ENCODE measurements at places on chromosomes 2 and 18.

DNA sequence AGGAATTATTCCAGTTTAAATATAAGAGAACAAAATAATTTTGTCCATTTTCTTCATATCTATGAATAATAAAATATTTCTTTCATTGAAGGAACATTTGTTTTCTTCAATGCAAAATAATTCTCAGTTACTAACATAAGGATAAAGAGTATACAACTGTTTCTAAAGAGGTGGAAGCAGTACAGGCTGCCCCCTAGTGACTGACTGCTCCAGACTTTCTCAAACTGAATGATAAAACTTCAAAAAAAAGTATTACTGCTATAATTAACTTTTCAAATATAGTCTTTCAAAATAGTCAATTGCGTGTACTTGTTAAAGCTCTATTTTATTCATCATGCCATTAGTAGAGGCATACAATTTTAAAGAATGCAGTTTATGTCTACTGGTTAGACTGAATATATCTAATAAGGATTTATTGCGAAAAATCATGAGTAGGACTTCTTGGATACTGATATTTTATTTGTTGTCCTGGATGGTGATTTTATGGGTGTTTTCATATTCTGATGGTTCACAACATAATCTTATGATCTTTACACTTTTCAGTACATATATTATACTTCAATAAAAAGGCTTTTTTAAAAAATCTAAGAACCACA is 100.1 kb downstream of the WDPCP start:
- no peak for DNase-seq

GRCh38 chr2:201320257-201320656 is 36.9 kb downstream of the FLACC1 start:
- DNase-seq, result no peak

DNA sequence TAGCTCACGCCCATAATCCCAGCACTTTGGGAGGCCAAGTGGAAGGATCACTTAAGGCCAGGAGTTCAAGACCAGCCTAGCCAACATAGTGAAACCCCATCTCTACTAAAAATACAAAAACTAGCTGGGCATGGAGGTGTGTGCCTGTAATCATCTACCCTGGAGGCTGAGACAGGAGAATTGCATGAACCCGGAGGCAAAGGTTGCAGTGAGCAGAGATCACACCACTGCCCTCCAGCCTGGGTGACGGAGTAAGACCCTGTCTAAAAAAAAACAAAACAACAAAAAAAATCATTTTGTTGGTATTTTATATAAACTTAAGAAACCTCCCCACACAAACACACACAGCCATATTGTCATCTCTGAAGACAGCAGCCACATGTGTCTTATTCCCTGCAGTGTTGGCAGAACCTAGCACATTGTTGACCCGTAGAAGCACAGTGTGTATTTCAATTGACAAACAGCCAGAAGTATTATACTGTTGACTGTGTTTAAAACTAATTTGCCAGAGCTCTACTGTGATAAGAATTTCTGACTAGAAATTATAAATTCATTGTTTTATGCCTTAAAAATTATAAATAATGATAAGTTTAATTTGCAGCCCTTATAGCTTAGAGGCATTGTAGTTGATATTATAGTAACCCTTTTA is 68.1 kb downstream of the DNAJC10 start:
- DNase-seq, result no peak

DNA sequence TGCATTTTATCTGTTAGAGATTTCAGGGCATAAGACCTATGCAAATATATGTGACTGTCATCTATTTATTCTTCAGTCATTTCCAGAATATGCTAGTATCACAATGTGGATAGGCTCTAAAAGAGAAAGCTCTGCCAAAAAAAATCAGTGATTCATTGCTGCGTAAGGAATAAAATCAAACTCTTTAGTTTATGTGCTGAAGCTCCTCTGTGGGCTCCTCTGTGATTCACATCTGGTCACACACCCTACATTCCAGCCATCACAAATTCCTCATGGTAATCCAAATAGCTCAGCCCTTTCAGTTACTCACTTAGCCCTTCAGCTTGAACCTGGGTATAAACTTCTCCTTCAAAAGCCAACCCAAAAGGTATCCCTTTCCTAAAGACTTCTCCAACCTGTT is 21.4 kb downstream of the DLGAP1 start:
- DNase-seq, result no peak

DNA sequence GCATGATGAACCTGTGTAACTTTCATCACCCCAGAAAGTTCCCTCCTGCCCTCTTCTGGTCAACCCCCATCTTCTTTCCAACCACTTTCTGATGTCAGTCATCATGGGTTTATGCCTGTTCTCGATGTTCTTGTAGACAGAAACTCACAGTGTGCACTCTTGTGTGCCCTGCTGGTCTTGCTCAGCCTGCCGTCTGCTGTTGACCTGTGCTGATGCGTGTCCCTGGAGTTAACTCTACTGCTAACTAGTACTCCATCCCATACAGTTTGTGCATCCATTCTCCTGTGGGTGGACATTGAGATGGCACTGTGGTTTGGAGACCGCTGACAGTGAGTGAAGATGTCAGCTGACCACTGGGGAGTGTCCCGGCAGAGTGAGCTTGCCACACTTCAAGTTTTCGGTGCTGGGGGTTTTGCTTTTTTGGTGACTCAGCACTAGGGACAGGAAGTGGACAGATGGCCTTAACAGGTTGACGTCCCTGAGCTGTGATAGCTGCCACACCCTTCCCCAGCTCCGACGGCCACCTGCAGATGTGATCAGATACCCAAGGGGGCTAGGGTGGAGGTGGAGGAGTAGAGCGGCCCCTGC is 14.8 kb downstream of the KLHL29 start:
- no peak for DNase-seq

DNA sequence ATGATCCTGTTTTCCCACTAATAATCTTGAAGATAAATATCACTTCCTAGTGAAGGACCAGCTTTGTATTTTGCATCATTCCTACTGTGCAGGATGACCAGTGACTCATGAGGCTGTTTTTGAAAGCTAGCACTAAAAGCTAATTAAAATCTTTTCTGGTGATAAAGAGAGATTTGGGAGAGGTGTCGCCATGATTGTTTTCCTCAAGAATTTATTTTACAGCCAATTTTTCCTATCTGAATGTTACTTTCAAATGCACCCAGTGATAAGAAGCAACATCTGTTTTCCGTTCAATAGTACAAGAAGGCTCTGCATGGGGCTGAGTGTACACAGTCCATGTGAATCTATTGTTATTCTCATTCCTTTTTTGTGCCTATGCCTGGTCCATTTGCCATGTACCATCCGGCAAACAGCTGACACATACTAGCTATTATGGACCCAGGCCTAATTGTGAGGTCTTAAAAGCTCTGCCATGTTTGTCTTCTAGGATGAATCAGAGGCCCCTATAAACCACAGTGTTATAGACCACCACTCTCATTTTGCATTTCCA is 28.4 kb downstream of the MEIS1 start:
- no peak for DNase-seq

DNA sequence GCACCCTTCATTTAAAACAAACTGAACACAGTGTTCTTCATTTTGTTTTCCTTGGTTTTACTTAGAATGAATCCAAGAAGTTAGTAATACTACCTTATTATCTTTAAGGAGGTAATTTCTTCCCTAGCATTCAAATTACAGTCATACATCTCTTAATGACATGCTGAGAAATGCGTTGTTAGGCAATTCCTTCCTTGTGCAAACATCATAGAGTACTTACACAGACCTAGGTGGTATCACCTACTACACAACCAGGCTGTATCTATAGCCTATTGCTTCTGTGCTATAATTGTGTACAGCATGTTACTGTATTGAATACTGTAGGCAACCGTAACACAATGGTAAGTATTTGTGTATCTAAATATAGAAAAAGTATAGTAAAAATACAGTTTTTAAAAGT is 8.4 kb upstream of the CABYR start:
- no peak for DNase-seq

- no peak for DNase-seq
These were observed 11.2 kb downstream of the ATP6V1B1 start for GRCh38 chr2:70946832-70947442.

DNA sequence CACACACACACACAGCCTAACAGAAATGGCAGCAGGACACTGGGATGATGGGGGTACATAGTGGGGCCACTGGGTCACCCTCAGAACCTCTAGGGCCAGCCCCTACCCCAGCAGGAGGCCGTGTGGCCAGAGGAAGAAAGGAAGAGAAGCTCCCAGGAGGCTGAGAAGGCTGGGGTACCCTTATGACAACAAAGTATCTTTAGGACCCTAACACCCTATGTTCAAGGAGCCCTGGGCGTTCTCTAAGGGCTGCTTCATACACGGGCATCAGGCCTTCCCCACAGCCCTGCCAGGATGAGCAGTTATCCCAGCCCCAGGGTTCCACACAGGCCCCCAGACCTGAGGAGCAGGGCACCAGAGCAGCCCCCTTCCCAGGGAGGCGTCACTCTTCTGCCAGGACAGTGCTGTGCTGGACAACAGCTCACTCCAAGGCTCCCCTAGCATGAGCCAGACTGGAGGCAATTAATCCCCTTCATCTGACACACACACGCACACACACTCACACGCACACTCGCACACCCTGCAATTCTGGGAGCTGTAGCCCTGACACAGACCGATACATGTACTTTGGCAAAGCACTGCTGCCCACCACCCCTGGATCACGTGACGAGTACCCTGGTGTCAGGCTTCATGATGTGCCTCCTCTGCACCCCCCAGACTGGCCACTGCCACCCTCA is 163.6 kb downstream of the TNS1 start:
- no peak for DNase-seq

GRCh38 chr2:149656996-149657395 is 69.4 kb upstream of the MMADHC start:
- DNase-seq, result no peak

- DNase-seq, result no peak
These were observed 44.0 kb downstream of the KIF3C start for GRCh38 chr2:25938345-25938744.

- no peak for DNase-seq
These were observed 209.2 kb upstream of the GATA6 start for GRCh38 chr18:21960189-21960588.

- DNase-seq, result no peak
These were observed 634.6 kb downstream of the ERBB4 start for GRCh38 chr2:211903961-211904360.

- DNase-seq, result no peak
These were observed 803 bp upstream of the FIGN start for GRCh38 chr2:163736433-163737189.

GRCh38 chr2:59314031-59314766 is 1073.1 kb upstream of the FANCL start:
- DNase-seq, result no peak

GRCh38 chr18:76801567-76802505 is 20.5 kb upstream of the ZNF236 start:
- no peak for DNase-seq

- no peak for DNase-seq
These were observed 12.1 kb downstream of the ANKRD23 start for GRCh38 chr2:96831679-96832078.

GRCh38 chr18:76713432-76713831 is 108.9 kb upstream of the ZNF236 start:
- DNase-seq, result no peak

GRCh38 chr2:144944546-144945220 is 424.8 kb upstream of the ZEB2 start:
- no peak for DNase-seq

- DNase-seq, result no peak
These were observed 27.2 kb downstream of the PPP3R1 start for GRCh38 chr2:68225119-68225632.

GRCh38 chr2:151297882-151298281 is 8.4 kb upstream of the NMI start:
- DNase-seq, result no peak

DNA sequence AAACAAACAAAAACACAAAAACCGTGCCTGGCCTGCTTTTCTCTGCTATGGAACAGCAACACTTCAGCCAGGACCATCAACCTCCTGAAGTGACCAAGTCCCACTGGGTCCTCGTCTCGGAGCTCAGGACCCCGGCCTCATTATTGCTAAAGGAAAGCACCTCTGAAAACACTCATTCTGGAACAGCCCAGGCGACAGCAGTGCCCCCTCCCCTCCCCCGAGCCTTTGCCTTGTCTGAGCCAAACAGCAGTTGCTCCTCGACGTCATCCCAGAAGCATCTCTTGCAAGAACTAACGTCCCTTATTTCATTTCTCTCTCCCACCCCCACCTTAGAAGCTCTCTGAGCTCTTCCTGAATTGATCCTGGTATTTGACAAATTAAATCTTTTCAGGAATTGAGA is 27.4 kb downstream of the APCDD1 start:
- no peak for DNase-seq

DNA sequence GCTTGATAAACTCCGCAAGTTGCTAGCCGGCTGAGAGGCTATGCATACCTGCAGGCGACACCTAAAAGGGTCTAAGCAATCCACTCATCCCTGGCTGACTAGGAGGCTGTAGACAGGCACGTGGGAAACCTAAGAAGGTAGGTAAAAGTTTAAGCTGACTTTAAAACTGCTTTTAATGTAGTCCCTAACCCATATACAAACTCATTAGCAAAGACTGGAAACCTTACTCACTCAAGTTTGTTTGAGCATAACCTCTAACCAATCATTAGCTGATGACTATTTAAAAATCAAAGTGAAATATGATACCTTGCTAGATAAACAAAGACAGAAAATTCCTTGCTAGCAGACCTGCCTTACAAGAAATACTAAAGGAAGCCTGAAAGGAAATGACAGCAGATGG is 106.4 kb downstream of the EXOC6B start:
- no peak for DNase-seq

- no peak for DNase-seq
These were observed 1.5 kb upstream of the PEX13 start for GRCh38 chr2:61015976-61016375.

DNA sequence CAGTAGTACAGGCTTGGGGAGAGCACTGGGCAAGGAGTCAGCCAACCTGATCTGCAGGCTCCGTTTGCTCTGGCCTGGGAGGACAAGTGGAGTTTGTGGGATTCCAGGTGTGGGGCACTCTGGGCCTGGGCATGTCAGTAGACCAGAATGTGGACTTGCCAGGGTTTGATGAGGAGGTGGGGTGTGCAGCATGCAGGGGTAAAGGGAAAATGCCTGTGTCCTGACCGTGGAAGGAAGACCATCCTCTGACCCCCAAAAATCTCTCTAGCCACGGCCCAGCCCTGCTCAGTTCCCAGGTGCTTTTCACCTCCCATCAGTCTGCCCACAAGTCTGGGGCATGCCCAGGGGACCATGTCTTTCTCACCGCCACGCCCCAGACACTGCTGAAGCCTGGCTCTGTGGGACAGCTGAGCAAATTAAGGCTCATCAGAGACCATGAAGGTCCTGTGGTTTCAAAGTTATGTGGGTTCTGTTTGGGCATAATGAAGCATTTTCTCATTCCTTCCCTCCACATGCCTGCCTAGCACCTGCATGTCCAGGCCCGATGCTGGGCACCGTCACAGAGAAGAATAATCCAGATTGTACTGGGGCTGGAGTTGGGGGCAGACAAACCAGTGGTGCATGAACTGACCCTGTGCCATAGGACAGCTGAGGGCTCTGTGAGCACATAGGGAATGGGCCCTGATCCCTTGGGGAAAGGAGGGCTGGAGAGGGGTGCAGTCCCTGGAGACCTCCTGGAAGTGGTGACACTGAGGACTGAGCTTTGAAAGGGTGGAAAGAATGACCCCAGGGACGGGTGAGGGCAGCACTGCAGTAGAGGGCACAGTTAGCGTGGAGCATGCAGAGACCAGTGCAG is 6.5 kb upstream of the KCNF1 start:
- no peak for DNase-seq

GRCh38 chr18:35352778-35353177 is 8.6 kb upstream of the ZNF24 start:
- DNase-seq, result no peak
